ENCODE measurements at places on chromosomes 1 and 21. TPM values are rescaled to one million over a fixed set of nuclear protein-coding genes. Genes with fewer than 3 reads are reported as not detected.

CLEC20A gene
- total RNA-seq: not detected

FHAD1 gene
- total RNA-seq: 2.9 TPM

HEYL gene
- 3.6 TPM for total RNA-seq

CFHR4 gene
- total RNA-seq: 0.42 TPM

BARHL2 gene
- total RNA-seq: not detected

SLC9C2 gene
- not detected for total RNA-seq

SPRR1B gene
- total RNA-seq: not detected

GBP5 gene
- 0.23 TPM for total RNA-seq

LRRC53 gene
- total RNA-seq: not detected

PIAS3 gene
- 52.4 TPM for total RNA-seq

INAVA gene
- total RNA-seq: 41.2 TPM

ADCY10 gene
- total RNA-seq: 0.34 TPM

SPRR2B gene
- not detected for total RNA-seq

HSD3B2 gene
- total RNA-seq: 0.94 TPM

KCNA3 gene
- total RNA-seq: 1.2 TPM

PTPN22 gene
- 0.11 TPM for total RNA-seq

ARTN gene
- total RNA-seq: 28.5 TPM

OR14C36 gene
- not detected for total RNA-seq

PRDM16 gene
- total RNA-seq: 1.1 TPM

ANGPTL3 gene
- total RNA-seq: not detected

TRIM63 gene
- total RNA-seq: not detected

ADAMTS1 gene
- total RNA-seq: 16.9 TPM

TFF2 gene
- total RNA-seq: 0.33 TPM

OR10J1 gene
- total RNA-seq: not detected

LRRN2 gene
- total RNA-seq: 3.4 TPM

Measured in WTC11 (cell line).